ENCODE measurements at places on chromosomes 7 and 10.

GRCh38 chr10:26499426-26499825, 61.3 kb downstream of the APBB1IP start:
- no peaks in the 10 kb centered on the region for H3K27me3 ChIP-seq
- no peaks in the 10 kb centered on the region for H3K36me3 ChIP-seq
- H3K4me3 ChIP-seq, result no peak overlapping the region
- no peak for DNase-seq
- no peak overlapping the region for H3K27ac ChIP-seq

DNA sequence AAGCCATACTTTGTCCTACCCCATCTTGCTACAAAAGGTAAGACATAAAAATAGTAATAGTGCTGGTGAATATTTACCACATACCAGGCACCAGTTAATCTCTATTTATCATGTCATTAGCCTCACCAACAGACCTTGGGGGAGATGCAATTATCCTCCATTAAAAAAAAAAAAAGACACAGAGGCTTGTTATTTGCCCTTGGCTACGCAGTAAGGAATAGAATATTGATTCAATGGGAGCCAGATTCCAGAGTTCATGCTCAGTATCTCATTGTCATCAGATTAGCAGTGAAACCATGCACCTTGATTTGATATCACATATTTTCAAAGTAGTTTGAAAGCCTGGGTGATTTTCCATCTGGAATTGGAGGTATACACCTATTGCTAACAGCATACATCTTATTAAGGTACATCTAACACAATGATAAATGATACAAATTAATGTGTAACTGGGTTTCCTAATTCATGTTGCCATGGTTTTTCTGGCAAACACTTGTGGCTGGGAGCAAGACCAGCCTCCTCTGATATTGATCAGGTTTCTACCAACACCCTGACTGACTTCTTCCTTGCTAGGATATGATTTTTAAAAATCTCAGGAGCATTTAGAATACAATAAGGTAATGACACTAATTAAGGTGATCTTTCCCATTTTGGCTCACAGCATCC, 67.1 kb upstream of the PRR15 start:
- peaks cover 8% of the 10 kb centered on the region for H3K4me1 ChIP-seq
- H3K4me3 ChIP-seq, result no peak overlapping the region
- no peak overlapping the region for H3K27ac ChIP-seq
- DNase-seq, result no peak
- no peaks in the 10 kb centered on the region for H3K27me3 ChIP-seq

- DNase-seq, result no peak
- no peaks in the 10 kb centered on the region for H3K36me3 ChIP-seq
- no peak overlapping the region for H3K27ac ChIP-seq
- no peaks in the 10 kb centered on the region for H3K27me3 ChIP-seq
- H3K4me1 ChIP-seq, result peaks cover 3% of the 10 kb centered on the region
Observed at GRCh38 chr7:119916501-119916900, 356.5 kb upstream of the KCND2 start.

- no peak overlapping the region for H3K27ac ChIP-seq
- H3K36me3 ChIP-seq, result no peaks in the 10 kb centered on the region
- DNase-seq, result no peak
- H3K27me3 ChIP-seq, result no peaks in the 10 kb centered on the region
Observed at GRCh38 chr7:85011127-85011526, 175.7 kb downstream of the SEMA3D start.

DNA sequence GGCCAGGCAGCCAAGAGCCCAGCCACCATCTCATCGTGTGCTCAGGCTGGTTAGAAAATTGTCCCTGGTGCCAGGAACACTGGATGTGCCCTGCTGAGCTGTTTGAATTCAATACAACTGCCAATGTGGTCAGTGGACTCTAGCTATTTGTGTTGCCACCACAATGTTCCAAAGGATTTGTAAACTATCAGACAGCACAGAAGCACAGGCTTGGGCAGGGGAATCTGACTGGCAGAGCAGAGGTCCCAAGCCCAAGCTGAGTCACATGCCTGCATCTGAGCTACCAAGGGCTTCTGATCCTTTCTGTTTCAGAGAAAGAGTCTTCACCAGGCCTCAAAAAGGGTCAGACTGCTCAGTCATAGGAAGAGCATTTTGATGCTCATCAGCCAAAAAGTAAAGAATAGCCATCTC, 232.1 kb upstream of the SEMA3C start:
- DNase-seq, result peak; percentile 35
- H3K27me3 ChIP-seq, result no peaks in the 10 kb centered on the region
- H3K36me3 ChIP-seq, result no peaks in the 10 kb centered on the region
- peaks cover 17% of the 10 kb centered on the region for H3K4me1 ChIP-seq

DNA sequence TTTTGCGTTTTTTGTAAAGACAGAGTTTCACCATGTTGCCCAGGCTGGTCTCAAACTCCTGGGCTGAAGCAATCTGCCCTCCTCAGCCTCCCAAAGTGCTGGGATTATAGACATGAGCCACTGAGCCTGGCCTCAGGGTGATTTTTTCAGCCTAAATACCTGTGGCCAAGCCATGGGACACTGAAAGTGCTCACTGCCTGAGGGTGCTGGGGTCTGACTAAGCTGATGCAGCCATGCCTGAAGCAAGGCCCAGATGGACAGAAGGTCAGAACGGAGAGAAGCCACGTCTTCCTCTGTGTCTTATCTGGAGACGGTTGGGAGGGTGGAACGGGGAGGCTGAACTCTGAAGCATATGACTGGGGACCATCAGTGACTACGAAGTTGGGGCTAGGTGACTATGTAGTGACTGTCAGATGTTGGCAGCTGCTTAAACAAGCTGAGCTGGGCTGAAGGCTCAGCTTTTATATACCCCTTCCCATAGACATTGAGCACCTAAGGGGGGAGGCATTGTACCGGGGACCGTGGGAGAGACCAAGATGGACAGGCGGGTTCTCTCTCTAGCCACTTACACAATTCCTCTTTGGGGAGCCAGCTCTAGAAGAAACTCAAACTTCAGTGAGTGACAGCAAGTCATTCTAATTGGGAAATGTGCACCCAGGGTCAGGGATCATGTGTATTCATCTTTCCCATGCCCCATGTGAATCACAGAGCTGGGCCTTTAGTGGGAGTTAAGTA, 73.3 kb upstream of the HABP2 start:
- no peak overlapping the region for H3K27ac ChIP-seq
- no peak overlapping the region for H3K4me3 ChIP-seq
- H3K4me1 ChIP-seq, result peaks cover 7% of the 10 kb centered on the region
- H3K27me3 ChIP-seq, result no peaks in the 10 kb centered on the region
- no peaks in the 10 kb centered on the region for H3K36me3 ChIP-seq
- no peak for DNase-seq

GRCh38 chr10:74021248-74022055, 23.5 kb downstream of the VCL start:
- H3K27ac ChIP-seq, result peak overlapping the region; percentile 42
- H3K4me3 ChIP-seq, result no peak overlapping the region
- H3K4me1 ChIP-seq, result peaks cover 12% of the 10 kb centered on the region
- DNase-seq, result no peak
- H3K27me3 ChIP-seq, result no peaks in the 10 kb centered on the region

DNA sequence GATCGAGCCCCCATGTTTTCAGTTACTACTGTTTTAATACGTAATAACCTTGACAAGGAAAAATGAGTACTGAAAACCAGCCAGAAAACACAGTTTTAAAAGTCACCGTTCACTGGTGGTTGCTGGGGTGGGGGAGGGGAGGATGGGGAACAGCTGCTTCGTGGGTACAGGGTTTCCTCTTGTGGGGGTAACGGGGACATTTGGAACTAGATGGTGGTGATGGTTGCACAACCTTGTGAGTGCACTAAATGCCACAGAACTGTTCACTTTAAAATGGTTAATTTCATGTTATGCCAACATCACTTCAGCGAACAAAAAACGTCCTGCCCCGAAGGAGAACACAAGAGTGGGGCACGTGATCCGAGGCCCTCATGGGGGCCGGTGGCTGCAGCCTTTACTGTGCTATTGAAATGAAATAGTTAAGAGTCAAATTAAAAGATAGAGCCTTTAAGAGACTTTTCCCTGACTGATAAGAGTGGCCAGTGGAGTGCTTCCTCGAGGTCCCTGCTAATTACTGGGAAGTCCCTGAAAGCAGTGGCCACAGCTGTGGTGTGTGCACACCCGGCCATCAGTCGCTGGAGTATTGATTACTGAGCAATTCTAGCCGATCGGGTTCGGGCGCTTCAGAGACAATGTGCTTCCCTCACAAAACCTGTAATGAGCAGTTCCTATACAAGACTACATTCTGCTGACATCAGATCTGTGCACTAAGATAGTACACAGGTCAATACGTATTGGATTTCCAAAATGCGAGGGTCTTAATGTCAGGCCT, 80.3 kb downstream of the EBF3 start:
- H3K27me3 ChIP-seq, result no peaks in the 10 kb centered on the region
- H3K4me1 ChIP-seq, result peaks cover 34% of the 10 kb centered on the region
- H3K36me3 ChIP-seq, result no peaks in the 10 kb centered on the region
- no peak overlapping the region for H3K4me3 ChIP-seq
- H3K27ac ChIP-seq, result no peak overlapping the region
- DNase-seq, result no peak

GRCh38 chr10:92846-93245, 42.4 kb upstream of the ZMYND11 start:
- H3K4me1 ChIP-seq, result no peaks in the 10 kb centered on the region
- no peak overlapping the region for H3K27ac ChIP-seq
- no peak for DNase-seq
- no peak overlapping the region for H3K4me3 ChIP-seq
- no peaks in the 10 kb centered on the region for H3K36me3 ChIP-seq
- H3K27me3 ChIP-seq, result no peaks in the 10 kb centered on the region

DNA sequence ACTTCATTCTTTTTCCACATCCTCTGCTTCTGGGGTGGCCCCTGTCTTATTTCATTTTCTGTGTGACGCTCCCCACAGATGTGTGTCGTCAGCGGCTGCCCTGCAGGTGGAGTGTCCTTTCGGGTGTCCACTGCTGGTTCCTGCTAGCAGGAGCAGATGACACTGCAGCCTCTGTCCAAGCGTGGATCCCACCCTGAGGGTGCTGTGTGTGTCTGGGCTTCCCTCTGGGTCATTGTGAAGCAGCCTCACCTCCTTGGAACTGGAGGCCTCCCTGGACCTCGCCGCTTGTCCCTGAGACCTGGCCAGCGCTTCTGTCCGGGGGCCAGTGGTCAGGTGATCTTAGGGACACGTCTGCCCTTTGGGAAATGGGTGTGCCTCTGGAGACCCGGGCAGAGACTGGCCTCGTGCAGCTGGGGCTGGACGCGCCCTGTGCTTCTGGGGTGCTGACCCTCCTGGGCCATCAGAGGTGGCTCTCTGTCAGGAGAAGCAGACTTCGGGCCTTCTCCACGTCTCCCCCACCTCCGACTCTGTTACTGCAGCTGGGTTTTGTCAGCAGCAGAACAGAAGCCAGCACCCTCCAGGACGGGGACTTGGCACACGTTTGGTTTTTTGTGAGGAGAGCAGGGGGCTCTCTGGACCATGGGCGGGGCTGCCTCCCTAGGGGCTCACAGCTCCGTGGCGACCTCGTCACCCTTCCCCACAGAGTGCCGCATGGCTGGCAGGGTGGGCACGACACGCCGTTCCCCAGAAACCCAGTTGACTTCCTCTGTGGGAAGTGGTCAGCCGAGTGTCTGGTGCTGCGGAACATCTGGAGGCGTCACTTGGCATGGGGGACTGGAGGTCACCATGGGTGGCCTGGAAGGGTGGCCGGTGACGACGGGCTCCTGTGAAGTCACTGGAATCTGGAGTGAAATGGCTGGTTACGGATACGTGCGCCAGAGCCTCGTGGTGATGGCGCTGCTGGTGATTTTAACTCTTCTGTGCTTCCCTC, 48.4 kb downstream of the INPP5A start:
- no peaks in the 10 kb centered on the region for H3K4me1 ChIP-seq
- H3K27me3 ChIP-seq, result no peaks in the 10 kb centered on the region
- H3K36me3 ChIP-seq, result no peaks in the 10 kb centered on the region
- DNase-seq, result no peak
- no peak overlapping the region for H3K4me3 ChIP-seq
- H3K27ac ChIP-seq, result no peak overlapping the region

DNA sequence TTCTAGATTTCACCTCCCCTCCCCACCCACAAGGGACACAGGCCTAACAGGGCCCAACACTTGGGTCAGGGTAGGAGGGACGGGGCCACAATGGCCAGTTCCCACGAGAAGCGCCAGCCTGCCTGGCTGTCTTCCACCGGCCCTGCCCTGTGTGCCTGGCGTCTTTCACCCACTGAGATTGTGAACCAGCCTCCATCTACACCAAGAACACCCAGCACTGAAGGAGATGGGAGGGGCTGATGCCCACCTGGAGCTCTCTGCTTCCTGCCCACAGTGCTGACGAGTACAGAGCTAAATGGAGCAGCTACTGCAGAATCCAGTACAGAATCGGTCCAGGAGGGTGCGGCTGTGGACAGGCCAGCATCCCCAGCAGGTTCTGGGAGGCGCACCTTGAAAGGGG, 2.4 kb upstream of the ASIC3 start:
- no peak overlapping the region for H3K4me3 ChIP-seq
- H3K27me3 ChIP-seq, result peaks cover 26% of the 10 kb centered on the region
- no peak for DNase-seq
- H3K27ac ChIP-seq, result no peak overlapping the region

DNA sequence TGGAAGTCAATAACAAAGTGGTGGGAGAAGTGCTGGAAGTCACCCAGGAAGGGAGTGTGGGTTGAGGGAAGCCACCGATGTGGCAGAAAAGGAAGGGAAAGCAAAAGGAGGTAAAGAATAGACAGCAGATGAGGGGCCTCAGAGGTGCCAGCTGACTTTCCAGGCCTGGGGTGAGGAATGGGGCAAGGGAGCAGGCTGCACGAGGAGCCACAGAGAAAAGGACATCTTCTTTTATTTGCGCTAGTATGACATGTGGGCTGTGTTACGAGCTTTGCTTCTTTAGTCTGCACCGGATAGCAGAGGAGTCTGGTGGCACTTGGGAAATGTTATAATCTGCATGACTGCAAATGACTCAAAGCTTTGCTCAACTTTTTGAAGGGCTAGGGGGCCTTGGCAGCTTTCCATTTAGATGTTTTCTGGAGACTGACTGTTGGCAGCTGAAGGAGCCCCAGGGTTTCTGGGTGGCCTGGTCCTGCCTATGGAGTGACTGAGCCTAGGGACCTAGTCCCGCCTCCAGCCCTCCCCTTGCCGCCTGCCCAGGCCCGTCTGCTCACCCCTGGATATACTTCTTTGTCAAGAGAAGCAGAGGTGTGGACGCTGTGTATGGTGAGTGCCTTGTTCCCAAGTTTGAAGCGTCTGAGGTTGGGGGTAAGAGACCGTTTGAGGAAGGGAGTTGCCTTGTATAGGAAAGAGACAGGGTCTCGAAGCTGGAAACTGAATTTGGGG, 5.1 kb downstream of the PRXL2A start:
- no peaks in the 10 kb centered on the region for H3K27me3 ChIP-seq
- no peak overlapping the region for H3K4me3 ChIP-seq
- no peak for DNase-seq
- H3K4me1 ChIP-seq, result peaks cover 90% of the 10 kb centered on the region
- no peak overlapping the region for H3K27ac ChIP-seq

- H3K27me3 ChIP-seq, result no peaks in the 10 kb centered on the region
- no peak overlapping the region for H3K4me3 ChIP-seq
- no peak overlapping the region for H3K27ac ChIP-seq
Observed at GRCh38 chr10:114271779-114272167, 32.7 kb downstream of the VWA2 start.
